NCI-H1417 treated with DMSO at 0.1 percent for 48 hours (cell line): ENCODE measurements at places on chromosomes 13 and 19.

DNA sequence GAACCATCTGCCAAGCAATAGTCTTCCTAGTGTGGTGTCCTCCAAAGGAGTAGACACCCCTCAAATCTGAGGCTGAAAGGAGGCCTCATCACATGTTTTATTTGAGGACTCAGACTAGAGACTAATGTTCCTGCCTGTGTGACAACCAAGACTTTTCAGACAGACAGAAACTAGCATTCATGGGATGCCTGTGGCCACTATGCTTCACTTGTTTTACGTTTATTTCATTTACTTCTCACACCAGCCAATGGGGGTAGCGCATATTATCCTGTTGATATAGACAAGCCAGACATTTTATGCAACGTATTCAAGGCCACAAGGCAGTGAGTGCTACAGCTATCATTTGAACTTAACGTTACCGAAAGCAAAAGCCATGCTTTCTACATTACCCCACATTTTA, 391.7 kb upstream of the HTR2A start:
- DNase-seq, result no peak

GRCh38 chr13:77306458-77306857, 20.4 kb downstream of the MYCBP2 start:
- DNase-seq, result no peak

DNA sequence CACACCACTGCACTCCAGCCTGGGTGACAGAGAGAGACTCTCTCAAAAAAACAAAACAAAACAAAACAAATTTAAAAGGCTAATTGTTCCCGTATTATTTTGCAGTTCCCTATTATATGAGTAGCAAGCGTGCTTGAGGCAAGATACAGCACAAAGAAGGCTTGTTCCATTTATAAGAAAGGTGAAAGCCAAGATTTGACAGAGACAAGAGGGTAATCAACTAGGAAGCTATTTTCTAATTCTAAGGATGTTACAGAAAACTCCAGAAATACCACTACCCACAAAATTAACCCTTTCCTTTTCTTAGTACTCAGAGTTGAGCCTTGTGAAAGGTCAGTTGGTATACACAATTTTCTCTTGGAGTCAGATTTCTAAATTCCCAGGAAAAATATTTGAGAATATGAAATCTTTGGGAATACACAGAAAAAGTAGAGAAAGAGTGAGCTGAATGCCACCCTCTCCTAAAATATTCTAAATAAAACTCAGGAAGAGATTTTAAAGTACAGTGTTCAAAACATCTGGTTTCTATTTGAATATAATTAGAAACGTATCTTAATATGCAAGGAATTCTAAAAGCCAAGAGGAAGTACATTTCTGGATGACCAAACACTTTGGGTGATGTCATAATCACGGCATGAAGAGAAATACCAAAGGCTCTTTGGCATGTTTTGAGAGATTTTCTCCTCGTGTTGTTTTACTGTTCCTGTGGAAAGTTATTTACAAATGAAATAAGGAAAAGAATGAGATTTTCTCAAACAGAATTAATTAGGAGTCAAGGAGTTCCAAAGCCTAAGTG, 63.0 kb upstream of the FLT1 start:
- no peak for DNase-seq

GRCh38 chr13:61908906-61909615, 493.4 kb upstream of the PCDH20 start:
- no peak for DNase-seq

DNA sequence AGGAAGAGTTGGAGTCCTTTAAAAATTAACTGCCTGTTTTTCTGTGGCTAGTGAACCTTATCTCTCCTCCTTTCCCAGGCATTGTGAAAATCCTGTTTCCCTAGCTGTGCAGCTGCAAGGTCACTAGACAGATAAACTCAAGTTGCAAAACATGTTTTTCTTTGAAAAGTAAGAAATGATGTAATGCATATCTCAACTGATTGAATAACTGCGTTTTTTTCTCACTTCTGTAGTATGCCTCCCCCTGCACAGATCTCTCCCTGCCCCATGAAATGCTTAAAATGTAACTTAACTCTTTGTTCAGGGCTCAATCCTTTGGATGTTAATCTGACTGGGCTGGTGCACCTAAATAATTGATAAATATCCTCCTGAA, 27.7 kb upstream of the CYSLTR2 start:
- no peak for DNase-seq

- no peak for DNase-seq
Measured at GRCh38 chr19:9566729-9567128, 17.6 kb downstream of the ZNF121 start.

DNA sequence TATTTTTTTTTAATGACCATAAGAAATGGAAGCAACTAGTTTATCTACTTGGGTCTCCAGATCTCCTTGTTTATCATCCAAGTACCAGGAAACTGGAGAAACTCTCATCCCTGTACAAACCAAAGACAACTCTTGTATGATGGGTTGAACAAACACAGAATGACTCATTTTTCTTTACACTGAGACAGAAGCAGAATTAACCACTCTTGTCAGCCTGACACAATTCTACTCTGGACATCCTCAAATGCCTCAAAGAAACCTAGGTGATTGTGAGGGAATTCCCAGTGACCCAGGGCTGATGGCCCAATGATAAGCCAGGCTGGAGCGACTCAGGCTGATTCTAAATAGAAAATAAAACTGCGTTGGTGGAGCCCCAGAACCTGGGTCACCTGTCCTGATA, 151.5 kb downstream of the ZNF737 start:
- no peak for DNase-seq

DNA sequence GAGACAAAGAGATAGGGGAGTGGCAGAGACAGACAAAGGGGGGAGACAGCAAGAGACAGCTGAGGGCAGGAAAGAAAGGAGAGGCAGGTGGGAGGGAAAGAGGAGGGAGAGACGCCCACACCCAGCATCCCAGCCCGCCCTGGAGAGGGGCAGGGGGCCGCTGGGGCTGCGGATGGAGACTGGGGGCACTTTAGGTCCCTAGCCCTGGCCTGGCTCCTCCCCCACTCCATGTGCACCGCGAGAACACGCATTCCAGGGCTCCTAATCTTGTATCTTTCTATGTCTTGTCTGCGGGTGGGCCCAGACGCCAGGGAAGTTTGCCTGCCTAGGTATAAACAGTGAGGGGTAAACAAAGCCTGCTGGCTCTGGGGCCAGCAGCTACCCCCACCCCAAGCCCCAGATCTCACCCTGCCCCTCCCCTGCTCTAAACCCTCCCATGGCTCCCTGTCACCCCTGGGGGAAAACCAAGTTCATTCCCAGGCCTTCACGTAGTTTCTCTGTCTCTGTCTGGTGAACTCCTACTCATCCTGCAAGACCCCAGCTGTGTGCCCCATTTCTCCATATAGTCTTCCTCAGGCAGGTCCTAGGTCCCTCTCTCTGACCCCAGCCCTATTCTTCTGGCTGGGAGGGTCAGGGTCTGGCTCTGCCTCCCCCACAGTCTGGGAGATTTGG, 5.7 kb downstream of the TLE5 start:
- peak; percentile 91 for DNase-seq

DNA sequence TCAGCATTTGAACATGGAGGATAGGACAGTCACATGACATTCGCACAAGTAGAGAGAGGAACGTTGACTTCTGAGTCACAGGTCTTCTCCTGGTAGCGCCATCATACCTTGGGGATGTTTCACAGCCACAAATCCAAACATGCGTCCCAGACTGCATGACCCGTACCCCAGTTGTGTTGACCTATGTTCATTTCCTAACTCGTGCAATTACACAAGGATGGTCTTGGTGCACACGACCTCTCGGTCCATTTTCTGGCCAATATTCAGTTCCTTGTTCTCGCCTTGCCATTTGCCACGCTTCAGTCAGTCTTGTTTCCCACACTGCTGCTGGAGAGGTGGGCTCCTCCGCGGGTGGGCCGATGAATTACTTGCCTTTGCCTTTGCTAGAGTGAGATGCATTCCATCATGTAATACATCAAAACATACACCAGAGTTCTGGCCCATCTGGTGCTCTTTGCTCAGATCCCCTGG, 87.3 kb downstream of the COL4A2 start:
- DNase-seq, result no peak

DNA sequence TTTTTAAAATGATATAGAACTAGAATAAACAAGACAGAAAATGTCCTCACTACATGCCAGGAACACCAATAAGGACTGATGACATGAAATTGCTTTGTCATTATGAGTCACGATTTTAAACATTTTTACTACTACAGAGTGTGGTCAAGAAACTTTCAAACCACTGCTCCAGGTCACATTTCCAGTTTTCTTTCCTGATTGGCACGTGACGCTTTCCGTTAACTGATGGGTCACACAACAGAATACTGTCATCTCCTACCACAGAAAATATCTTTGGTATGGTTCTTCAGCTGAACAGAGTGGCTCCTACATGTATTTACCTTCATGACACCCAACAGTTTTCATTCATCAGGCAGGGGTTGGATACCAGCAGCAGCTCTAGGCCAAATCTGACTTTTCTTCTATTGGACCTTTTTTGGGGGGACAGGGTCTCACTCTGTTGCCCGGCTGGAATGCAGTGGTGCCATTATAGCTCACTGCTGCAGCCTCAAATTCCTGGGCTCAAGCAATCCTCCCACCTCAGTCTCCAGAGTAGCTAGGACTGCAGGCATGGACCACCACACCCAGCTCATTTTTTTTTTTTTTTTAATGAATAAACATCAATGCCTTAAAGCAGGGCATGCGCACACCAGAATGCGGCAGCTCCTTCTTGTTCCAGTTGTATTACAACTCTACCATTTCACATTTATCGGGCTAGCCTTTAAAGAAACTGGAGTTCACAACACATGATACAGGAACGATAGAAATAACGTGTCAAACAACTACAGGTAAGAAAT, 147.4 kb downstream of the RNF17 start:
- DNase-seq, result no peak

DNA sequence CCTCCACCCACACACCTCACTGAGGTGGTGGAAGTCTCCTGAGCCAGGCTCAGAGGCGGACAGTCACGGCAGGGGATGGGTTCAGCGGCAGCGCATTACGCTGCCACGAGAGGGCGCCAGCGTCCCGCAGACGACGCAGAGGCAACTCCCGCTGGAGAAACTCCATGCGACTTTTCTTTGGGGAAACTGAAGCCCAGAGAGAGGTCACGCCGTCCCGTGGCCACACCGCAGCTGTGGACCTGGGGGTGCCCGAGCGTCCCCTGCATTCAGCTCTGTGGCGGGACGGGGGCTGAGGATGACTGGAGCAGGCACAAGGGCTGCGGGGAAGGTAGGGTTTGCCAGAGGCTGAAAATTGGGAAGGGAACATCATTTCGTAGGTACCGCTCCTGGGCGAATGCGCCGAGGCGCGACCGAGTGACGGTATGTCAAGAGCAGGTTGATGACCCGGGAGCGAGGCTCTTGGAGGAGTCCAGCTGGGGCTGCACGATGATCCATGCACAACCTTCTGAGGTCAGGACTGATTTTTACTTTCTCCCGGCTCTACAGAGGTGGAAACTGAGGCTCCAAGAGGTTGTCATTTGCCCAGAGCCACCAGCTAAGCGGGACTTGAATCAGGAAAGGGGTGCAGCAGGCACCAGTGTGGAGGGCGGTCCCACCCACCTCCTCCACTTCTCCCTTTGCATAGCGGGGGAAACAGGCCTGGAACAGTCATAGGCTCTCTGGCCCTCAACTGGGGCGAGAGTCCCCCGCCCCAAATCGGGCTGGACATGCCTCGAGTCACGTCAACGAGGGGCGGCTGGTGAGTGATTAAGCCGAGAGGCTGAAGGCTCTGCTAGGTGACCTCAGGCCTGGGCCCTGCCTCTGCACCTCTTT, 690 bp upstream of the ARRDC2 start:
- no peak for DNase-seq

- no peak for DNase-seq
Measured at GRCh38 chr13:36332986-36333385, 13.2 kb downstream of the SPART start.

- DNase-seq, result no peak
Measured at GRCh38 chr19:10166046-10166445, 28.7 kb downstream of the DNMT1 start.

DNA sequence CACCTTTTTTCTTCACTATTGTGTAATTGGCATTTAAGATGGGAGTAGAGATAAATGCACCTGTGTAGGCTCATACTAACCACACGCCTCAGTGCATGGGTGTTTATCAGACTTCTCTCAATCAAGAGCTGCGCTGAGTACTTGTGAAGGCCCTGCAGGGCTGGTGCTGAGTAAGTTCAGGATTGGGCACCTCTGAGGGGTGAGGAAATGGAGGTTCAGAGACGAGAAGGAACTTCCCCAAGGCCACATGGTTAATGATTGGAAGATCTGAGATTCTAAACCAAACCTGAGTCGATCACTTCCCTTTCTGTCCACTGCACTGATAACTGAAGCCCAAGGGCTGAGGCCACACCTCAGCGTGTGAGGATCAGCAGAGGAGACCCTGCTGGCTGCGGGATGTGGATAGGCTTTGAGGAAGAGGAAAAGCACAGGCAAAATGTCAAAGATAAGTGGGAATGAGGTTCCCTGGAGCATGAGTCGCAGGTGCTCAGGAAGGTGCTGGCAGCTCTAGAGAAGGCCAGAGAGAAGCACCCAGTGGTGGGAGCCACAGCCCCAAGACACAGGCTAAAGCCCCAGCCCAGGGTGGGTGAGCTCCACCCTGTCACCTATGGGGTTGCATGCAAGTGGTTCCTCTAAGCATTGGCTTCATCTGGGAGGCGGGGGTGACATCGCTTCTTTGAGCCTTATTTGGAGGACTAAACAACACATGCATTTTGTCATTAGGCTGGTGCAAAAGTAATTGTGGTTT, 32.3 kb upstream of the GJB6 start:
- no peak for DNase-seq

- no peak for DNase-seq
Measured at GRCh38 chr19:49418511-49418910, 4.7 kb downstream of the PTH2 start.

- DNase-seq, result no peak
Measured at GRCh38 chr13:96796091-96796633, 198.1 kb downstream of the OXGR1 start.

GRCh38 chr13:23450340-23451046, 17.0 kb upstream of the SACS start:
- DNase-seq, result peak; percentile 4

DNA sequence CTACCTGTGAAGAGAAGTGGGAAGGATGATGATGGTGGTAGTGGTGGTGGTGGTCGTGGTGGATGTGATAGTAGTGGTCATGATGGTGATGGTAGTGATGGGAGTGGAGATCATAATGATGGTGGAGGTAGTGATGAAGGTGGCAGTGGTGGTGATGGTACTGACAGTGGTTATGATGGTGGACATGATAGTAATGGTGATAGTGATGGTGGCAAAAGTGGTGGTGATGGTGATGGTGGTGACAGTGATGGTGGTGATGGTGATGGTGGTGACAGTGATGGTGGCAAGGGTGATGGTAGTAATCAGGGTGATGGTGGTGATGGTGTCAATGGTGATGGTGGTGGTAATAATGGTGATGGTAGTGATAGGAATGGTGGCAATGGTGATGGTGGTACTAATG, 26.2 kb downstream of the MBD3L2B start:
- no peak for DNase-seq

DNA sequence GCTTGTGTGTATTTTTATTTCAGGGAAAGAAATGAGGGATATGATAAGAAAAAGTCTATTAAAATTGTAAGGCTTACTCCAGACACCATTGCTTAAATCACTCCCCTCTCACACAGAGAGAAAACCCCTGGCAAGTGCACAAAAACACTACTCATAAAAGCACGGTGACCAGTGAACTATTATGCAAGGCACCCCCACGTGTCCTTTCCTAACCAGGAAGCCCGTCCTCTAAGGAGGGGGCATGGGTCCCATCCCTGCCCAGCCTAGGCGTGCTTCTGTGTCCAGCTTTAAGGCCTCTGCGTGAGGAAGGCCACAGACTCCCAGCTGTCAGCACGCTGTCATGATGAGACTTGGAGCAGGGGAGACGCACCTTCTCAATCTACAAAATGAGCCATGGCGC, 83.5 kb downstream of the SLC7A1 start:
- DNase-seq, result no peak
